Activated gamma-delta T cell treated with Interleukin-2 at 50 U/mL for 16 hours (primary cell): ENCODE measurements at places on chromosomes 2 and 18.

DNA sequence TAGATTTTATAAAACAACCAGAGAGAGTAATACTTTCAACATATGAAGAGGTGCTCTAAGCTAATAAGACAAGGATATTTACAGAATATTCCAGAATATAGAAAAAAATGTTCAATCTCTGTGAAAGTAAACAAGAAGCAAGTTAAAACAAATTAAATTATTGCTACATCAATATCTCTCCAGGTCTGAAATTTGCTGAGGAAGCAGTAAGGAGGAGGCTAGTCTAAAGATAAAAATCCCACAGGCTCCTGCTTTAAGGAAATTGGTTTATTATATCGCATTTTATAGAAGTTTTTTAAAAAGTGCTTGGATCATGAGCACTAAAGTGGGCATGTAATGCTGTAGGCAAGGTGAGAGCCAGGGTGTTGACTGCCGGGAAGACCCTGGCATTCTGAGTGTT lies 39.7 kb upstream of the ASB18 start:
- no peak for DNase-seq

DNA sequence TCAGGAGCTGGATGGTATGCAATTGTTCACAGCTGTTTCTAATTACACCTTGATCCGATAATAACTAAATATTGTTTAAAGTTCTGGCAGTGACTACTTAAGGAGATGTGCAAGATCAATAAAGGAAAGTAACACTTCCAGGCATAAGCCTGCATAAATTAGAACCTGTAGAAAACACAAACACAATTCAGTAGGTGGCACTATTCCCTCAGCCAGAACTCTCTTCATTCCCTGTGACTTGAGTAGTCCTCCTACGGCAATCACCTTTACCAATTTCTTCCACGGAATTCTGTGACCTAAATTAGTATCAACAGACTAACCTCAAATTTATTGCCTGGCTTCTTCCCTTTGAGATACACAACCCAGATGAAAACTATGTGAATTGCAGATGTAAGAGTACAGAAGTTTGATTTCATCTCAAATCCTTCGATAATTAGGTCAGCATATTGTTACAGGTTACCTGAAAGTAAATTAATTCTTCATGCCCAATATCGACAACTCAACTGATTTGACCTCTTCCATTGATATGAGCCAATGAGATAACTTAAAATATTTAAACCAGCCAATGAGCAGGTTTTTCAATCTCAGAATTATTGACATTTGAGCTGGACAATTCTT lies 137.8 kb downstream of the PID1 start:
- no peak for DNase-seq

DNA sequence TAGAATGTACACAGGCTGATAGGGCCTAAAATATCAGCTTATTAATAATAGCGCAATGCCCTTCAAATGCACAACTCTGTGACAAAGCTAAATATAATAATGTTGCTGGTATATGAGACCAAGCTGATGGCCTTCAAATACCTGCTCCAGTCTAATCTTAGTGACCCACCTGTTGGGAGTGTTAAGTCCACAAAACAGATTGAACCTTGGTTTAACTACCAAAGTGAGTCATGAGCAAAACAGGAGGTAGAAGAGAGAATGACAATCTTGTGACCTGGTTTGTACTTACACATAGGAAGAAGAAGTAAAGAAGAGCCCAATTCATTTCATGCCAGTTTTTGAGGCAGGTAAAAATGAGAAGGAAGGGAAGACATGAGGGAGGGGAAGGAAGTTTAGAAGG lies 295.0 kb downstream of the NR4A2 start:
- DNase-seq = no peak

DNA sequence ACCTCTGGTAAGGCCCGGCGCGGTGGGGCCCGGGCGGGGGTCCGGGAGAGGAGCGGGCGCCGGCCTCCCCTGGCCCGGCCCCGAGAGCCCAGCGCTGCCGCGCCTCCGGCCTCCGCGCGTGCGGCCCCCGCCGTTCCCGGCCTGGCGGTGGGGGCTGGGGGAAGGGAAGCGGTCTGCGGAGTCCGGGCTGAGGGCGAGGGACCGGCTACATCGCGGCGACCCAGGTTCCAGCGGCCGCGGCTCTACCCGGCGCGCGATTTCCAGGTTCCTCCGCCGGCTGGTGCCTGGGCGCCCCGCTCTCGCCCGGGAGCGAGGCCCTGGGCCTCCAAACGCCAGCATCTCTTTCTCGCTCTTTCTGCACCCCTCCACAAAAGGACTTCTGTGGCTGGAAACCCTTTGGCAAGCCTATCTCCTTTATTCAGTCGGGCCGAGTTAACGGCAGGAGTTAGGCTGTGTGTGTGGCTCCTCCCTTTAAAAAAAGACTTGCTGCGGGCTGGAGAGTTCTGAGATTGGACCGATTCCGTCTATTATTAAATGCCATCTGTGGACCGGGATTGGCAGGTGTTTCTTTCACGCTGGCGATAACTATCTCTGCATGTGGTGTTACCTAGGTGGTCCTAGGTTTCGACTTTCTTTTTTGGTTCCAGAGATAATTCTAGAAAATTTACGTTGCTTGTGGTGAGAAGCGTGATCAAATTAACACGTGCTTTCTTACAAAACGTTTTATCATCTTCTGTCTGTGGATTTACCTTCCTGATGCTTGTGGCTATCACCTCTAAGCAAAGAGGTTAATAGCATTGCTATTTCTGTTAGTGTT lies 592 bp downstream of the ME2 start:
- peak; percentile 25 for DNase-seq

DNA sequence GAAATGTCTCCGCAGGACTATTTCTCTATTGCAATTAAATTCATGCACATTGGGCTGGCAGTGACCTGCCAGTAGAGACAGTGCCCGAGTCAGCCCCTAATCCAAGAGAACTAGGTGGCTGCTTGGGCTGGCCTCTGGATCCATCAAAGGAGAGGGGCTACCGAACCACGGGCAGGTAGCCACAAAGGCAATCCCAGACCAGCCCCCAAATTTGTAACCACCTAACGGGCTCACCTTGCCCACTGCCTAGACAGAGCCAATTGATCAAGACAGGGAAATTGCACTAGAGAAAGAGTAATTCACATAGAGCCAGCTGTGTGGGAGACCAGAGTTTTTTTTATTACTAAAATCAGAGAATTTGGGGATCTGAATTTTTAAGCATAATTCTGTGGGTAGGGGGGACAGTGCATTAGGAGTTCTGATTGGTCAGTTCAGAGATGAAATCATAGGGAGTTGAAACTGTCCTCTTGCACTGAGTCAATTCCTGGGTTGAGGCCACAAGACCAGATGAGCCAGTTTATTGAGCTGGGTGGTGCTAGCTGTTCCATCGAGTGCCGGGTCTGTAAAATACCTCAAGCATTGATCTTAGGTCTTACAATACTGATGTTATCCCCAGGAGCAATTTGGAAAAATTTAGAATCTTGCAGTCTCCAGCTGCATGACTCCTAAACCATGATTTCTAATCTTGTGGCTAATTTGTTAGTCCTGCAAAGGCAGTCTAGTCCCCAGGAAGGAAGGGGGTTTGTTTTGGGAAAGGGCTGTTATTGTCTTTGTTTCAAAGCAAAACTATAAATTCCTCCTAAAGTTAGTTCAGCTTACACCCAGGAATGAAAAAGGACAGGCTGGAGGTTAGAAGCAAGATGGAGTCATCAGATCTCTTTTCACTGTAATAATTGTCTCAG lies 260.4 kb upstream of the SP5 start:
- DNase-seq = no peak

GRCh38 chr18:8416212-8417019 lies 192.8 kb upstream of the RAB12 start:
- DNase-seq = no peak

DNA sequence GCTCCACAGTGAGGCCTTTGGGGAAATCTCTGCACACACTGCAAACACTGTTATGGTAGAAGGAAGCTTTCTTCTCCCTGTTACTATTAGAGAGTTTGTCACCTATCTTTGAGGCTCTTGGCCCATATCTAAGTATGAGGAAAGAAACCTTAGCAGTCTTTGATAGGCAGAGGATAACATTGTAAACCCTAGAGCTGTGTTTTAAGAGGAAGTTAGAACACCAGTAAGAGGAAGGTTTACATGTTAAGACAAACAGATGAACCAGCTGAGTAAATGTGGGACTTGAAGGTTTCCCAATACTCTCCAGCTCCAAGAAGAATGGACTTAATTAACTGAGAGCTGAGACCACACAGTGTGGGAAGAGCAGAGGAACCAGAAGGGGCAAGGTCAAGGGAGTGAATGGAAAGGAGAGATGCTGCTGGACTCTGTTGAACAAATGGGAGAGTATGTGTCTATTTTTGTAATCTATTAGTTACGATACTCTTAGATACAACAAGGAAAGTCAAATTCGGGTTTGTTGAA lies 257.0 kb downstream of the DPP10 start:
- no peak for DNase-seq

GRCh38 chr2:48508461-48509124 lies 21.4 kb upstream of the STON1 start:
- no peak for DNase-seq

GRCh38 chr2:38448692-38449410 lies 71.8 kb upstream of the ATL2 start:
- DNase-seq = no peak

- DNase-seq = no peak
These were observed 5.2 kb downstream of the PPP4R1 start for GRCh38 chr18:9609190-9609589.

GRCh38 chr2:61335187-61335586 lies 135.7 kb downstream of the USP34 start:
- no peak for DNase-seq

- peak; percentile 30 for DNase-seq
These were observed 56.0 kb downstream of the TEX44 start for GRCh38 chr2:231648579-231649174.

DNA sequence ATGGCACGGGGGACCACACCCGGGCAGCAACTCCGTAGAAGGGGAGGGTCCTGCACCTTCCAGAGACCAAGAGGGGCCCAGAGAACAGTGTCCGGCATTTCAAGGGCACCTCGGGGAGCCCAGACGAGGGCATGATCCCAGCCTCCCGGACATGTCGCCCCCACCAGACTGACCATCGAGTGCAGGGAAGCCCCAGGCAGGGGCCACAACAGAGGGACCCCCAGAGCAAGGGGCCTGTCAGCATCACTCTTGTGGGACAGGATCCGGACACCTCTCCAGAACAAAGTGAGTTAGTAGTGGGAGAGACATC lies 50.4 kb upstream of the CTDP1 start:
- DNase-seq = no peak
